ENCODE measurements at places on chromosomes 4 and X.

GRCh38 chr4:14087921-14088320 is 460.4 kb upstream of the BOD1L1 start:
- DNase-seq, result no peak

DNA sequence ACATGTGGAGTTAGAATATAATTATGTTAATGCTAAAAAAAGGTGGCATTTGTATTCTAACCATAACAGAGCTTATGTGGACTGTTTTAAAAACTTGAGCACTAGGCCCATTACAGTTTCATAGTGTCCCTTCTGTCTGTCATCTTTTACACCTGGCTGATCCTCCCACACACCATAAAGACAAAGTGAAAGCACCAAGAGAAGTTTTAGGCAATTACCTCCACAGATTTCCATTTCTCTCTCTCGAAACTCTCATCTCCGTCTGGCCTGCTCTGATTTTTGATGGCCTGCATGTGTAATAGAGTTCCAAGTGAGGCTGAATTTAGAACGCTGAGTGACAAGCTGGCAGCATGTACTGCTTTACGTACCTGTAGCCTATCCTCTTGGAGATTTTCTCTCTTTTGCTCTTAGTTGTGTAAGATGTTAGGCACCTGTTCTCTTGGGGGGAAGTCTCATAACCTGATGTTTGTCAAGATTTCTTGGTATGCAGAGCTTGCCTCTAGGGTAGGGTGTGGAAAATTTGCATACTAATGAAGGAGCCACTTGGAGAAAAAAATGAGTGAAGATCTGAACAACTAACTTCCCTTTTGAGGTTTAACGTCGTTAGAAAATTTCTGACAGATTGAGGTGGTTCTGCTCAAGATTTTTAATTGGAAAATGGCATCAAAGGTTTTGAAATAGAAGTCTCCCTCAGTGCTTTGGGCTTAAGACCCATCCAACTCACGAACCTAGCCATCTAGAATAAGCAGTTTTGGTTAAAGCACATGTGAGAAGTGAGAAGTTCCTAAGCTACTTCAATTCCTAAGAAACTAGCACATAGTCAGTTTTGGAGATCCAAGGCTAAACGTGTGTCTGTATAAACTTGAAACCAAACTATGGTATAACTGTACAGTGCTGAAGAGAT is 57.6 kb upstream of the RAP1GDS1 start:
- DNase-seq, result no peak

GRCh38 chrX:40736170-40736505 is 796 bp upstream of the MED14 start:
- DNase-seq, result no peak

GRCh38 chr4:83828601-83829000 is 292.7 kb downstream of the GPAT3 start:
- no peak for DNase-seq

All from erythroblast (primary cell).